ENCODE measurements at places on chromosomes 5 and 9.

DNA sequence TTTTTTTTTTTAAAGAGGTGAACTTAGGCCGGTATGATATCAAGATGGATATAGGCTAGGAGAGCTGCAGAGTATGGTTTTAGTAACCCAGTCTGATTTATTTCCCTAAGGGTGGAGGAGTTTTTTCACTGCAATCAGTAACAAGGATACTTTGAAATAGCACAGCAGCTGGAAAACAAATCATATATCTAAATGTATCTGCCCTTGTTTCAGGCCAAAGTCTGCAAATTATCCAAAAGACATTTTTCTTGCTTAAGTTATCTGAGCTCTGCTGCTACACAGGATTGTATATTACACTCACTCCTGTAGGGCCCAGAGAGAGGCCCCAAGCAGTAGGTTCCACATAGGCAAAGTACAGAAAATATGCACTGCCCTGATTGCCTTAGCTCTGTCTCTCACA is 222.4 kb downstream of the NTRK2 start:
- no peak for DNase-seq

- no peak for DNase-seq
Measured at GRCh38 chr5:92884469-92884868, 696.5 kb downstream of the NR2F1-AS1 start.

- no peak for DNase-seq
Measured at GRCh38 chr5:123083298-123083697, 5.7 kb upstream of the PRDM6 start.

DNA sequence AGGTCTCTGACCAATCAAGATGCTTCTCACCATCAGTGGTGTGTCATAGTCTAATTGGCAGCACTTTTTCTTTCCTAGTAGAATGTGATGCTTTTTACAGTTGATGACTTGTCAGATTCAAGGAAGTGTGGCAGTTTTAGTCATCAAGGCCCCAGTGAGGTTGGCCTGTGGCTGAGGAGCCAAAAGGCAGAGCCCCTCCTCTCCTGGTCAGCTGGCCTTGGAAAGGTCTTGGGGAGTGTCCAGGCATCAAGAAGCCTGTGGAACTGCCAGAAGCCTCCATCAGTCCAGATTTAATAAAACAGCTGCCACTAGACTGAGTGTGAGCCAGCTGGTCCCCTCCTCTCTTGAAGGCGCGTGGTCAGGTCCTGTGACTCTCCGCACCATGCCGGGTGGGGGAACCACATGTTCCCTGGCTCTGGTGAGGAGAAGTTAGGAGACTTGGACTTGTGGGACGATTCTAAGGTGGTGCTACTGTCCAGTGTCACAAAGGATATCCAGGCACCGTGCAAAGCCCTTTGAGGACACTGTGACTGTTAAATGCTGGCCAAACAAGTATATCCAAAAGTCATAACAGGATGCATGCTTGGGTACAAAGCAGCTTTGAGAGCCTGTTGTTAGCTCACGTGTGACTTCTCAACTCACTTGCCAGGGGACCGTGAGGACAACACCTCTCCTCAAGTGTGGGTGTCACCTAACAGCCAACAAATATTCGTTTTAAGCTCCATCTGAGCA is 6.1 kb upstream of the ANGPTL2 start:
- DNase-seq, result no peak

DNA sequence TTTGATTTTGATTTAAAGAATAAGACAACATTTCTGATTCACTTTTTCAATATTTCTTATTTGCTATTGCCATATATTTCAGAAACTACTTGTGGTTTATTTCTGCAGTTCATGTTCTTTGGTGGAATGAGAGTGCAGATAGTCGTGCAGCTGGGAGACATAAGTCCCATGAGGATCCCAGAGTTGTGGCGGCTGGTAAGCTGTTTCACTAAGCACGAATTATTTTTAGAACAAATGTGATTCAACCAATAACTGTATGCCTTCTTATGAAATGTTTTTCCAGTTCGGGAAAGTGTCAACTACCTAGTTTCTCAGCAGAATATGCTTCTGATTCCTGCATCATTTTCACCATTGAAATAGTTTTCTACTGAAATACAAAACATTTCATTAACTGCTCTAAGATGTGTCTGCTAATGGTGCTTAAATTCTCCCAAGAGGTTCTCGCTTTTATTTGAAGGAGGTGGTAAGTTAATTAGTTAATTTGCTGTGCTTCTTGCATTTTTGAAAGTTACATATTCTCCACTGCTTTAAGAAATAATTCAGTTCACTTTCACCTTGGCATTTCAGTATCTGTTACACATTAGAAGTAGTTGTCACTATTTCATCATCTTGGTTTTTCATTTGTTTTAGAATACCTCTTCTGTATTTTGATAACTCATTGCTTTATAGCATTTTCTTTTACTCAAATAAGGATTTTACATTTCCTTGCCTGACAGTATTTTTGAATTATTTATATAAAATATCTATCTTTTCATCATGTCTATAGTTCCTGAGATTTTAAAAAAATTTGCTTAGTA is 9.0 kb downstream of the NIPSNAP3B start:
- DNase-seq, result no peak

- DNase-seq, result no peak
Measured at GRCh38 chr9:22067196-22067595, 58.1 kb upstream of the CDKN2B start.

DNA sequence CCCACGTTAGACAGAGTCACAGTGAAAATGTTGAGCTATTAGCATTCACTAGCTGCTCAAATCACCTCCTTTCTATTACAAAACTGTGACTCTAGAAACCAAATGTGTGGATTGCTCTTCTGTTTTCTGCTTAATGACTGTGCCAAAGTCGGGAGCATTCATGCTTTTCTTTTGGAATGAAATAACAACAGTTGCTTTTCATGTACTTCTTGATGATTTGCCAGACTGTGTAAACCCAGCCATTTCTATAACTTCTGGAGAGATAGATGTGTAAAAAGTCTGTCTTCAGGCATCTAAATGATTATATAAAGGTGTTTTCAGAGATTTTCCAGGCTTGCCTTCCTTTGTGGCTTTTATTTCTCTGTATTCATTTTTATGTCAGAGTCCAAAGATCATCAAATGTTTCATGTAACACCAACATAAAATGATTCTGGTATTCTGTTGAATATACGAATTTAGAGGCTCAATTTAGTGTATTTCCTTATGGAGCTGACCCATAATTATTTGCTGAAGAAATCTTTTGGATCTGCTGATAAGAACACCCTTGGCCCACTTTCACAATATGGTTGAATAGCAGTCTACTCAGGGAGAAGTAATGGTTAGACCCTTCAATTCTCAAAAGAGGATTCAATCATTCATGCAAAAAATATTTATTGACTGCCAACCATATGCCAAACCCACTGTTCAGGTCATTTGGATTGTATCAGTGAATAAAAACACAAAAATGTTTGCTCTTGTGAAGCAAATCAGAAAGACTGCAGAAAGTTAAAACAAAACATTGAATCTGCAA is 581.2 kb downstream of the CDH18 start:
- no peak for DNase-seq
